ENCODE measurements at places on chromosomes 2 and 18. TPM values are rescaled to one million over a fixed set of nuclear protein-coding genes. Genes with fewer than 3 reads are reported as not detected.
A peak's percentile ranks its signal among the peaks of the same experiment; 100 is the strongest.

TUBA3E gene
- total RNA-seq: 67.0 TPM

GRCh38 chr2:63661076-63661475 is 72.3 kb downstream of the MDH1 start:
- H3K4me3 ChIP-seq: no peak overlapping the region
- no peak for DNase-seq
- H3K27me3 ChIP-seq: no peaks in the 10 kb centered on the region

DAW1 gene
- not detected for total RNA-seq

IL36B gene
- not detected for total RNA-seq

DNA sequence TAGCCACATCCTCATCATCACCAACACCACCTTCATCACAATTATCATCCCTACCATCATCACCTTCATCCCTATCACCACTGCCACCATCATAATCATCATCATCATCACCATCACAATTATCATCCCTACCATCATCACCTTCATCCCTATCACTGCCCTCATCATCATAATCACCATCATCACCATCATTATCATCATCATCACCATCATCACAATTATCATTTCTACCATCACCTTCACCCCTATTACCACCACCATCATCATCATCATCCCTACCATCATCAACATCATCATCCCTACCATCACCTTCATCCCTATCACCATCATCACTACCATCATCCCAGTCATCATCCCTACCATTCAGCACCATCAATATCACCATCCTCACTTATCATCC is 140.5 kb downstream of the LOXHD1 start:
- no peak for DNase-seq
- H3K36me3 ChIP-seq: no peaks in the 10 kb centered on the region
- H3K27me3 ChIP-seq: no peaks in the 10 kb centered on the region

GRCh38 chr2:17879137-17879912 is 858 bp downstream of the KCNS3 start:
- H3K27me3 ChIP-seq: peaks cover 53% of the 10 kb centered on the region
- no peaks in the 10 kb centered on the region for H3K36me3 ChIP-seq
- peak; percentile 72 for DNase-seq
- peak overlapping the region; percentile 62 for H3K4me3 ChIP-seq
- H3K27ac ChIP-seq: peak overlapping the region; percentile 18

GRCh38 chr2:205580212-205580987 is 101.9 kb upstream of the NRP2 start:
- no peak overlapping the region for H3K27ac ChIP-seq
- no peaks in the 10 kb centered on the region for H3K36me3 ChIP-seq

- H3K27me3 ChIP-seq: no peaks in the 10 kb centered on the region
- peaks cover 3% of the 10 kb centered on the region for H3K4me1 ChIP-seq
- H3K4me3 ChIP-seq: no peak overlapping the region
- H3K36me3 ChIP-seq: no peaks in the 10 kb centered on the region
- DNase-seq: no peak
Measured at GRCh38 chr2:146602383-146602782, 1242.4 kb upstream of the ACVR2A start.

DNA sequence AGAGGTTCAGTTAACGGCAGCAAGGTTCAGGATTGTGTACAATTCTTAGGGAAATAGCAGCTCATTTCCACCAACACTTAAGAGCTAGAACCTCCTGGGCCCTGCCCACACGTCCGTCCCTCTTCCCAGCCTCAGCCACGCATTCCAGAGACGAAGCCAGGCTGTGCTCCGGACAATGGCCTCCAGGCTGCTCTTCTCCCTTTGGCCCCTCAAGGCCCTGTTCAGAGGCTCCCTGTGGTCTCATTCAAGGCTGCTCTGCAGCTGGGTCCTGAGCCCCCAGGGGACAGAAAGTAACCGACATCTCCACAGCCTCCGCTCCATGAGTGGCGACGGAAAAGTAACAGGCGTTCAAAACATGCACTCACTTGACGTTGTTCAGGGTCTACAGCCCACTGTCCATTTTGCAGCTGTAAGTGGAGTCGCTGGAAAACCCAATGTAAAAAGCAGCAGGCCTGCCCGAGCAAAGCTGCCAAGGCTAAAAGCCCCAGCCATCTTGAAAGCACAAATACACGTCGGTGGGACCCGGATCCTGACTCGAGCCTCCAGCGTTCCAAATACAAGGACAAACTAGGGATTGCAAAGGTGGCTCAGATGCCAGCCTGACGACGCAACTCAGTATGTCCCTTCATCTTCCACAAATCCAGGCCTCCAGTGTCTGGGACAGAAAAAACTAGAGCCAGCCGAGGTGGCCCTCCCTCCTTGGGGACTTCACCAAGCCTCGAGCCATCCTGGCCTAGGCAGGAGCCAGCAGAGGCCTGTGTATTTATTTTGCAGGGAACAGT is 76.9 kb downstream of the NDUFA10 start:
- H3K36me3 ChIP-seq: no peaks in the 10 kb centered on the region
- no peaks in the 10 kb centered on the region for H3K27me3 ChIP-seq
- peaks cover 16% of the 10 kb centered on the region for H3K4me1 ChIP-seq
- H3K27ac ChIP-seq: no peak overlapping the region
- no peak for DNase-seq

DNA sequence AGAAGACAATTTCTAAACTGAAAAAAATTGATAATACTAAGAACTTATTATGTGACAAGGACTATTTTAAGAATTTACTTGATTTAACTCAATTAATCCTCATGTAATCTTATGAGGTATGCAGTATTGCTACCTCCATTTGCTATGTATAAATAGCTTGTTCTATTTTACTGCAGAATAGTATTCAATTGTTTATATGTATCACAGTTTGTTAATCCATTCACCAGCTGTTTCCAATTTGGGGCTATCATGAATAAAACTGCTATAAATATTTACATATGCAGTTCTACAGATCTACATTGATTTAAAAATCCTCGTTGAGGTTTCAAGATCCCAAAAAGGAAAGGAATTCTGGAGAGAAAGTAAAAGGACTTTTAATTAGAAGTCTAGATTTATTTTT is 54.8 kb upstream of the DOCK10 start:
- no peak for DNase-seq
- no peaks in the 10 kb centered on the region for H3K36me3 ChIP-seq
- H3K4me3 ChIP-seq: no peak overlapping the region
- H3K27ac ChIP-seq: no peak overlapping the region
- no peaks in the 10 kb centered on the region for H3K27me3 ChIP-seq

TBR1 gene
- not detected for total RNA-seq

CD8B2 gene
- total RNA-seq: not detected

VRK2 gene
- total RNA-seq: 26.6 TPM

GRCh38 chr2:140580532-140581151 is 1550.2 kb downstream of the LRP1B start:
- H3K36me3 ChIP-seq: no peaks in the 10 kb centered on the region
- H3K4me3 ChIP-seq: no peak overlapping the region
- no peak overlapping the region for H3K27ac ChIP-seq
- H3K4me1 ChIP-seq: no peaks in the 10 kb centered on the region
- H3K27me3 ChIP-seq: no peaks in the 10 kb centered on the region

GRCh38 chr2:217993817-217994463 is 8.9 kb downstream of the TNS1 start:
- H3K36me3 ChIP-seq: no peaks in the 10 kb centered on the region
- DNase-seq: peak; percentile 78
- peaks cover 39% of the 10 kb centered on the region for H3K4me1 ChIP-seq
- H3K27me3 ChIP-seq: no peaks in the 10 kb centered on the region
- H3K27ac ChIP-seq: no peak overlapping the region

- no peaks in the 10 kb centered on the region for H3K27me3 ChIP-seq
- no peaks in the 10 kb centered on the region for H3K36me3 ChIP-seq
- H3K4me1 ChIP-seq: no peaks in the 10 kb centered on the region
- no peak overlapping the region for H3K27ac ChIP-seq
- no peak for DNase-seq
- no peak overlapping the region for H3K4me3 ChIP-seq
Measured at GRCh38 chr2:49933711-49934110, 779.4 kb upstream of the FSHR start.

RNF144A gene
- 11.5 TPM for total RNA-seq

ACOXL gene
- total RNA-seq: not detected

SIGLEC15 gene
- not detected for total RNA-seq

- no peak overlapping the region for H3K4me3 ChIP-seq
- DNase-seq: no peak
- peaks cover 7% of the 10 kb centered on the region for H3K4me1 ChIP-seq
- H3K27me3 ChIP-seq: no peaks in the 10 kb centered on the region
- H3K36me3 ChIP-seq: no peaks in the 10 kb centered on the region
Measured at GRCh38 chr18:13253786-13254688, 35.5 kb downstream of the LDLRAD4 start.

DNA sequence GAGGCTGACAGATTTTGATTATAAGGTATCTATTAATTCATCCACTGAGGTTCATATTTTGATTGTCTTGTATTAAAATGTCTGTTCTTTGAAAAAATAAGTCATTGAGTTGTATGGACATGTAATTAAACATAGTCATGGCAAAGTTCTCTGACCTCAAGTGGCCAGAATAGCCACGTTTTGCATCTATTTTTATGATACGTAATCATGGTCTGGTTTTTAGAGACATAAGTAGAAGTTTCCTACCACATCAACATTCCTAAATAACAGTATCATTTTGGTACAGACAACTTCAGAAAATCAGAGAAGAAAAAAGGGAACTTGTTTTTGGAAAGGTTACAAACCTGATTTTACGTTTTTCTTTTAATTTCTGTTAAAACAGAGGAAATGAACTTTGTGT is 47.6 kb downstream of the COL5A2 start:
- no peaks in the 10 kb centered on the region for H3K36me3 ChIP-seq
- H3K27ac ChIP-seq: no peak overlapping the region
- no peak for DNase-seq
- no peaks in the 10 kb centered on the region for H3K27me3 ChIP-seq
- H3K4me3 ChIP-seq: no peak overlapping the region

PSMD1 gene
- 103 TPM for total RNA-seq

- no peak for DNase-seq
- no peaks in the 10 kb centered on the region for H3K27me3 ChIP-seq
- no peaks in the 10 kb centered on the region for H3K4me1 ChIP-seq
- H3K4me3 ChIP-seq: no peak overlapping the region
- no peaks in the 10 kb centered on the region for H3K36me3 ChIP-seq
- H3K27ac ChIP-seq: no peak overlapping the region
Measured at GRCh38 chr2:66966631-66967030, 430.5 kb upstream of the ETAA1 start.

DNA sequence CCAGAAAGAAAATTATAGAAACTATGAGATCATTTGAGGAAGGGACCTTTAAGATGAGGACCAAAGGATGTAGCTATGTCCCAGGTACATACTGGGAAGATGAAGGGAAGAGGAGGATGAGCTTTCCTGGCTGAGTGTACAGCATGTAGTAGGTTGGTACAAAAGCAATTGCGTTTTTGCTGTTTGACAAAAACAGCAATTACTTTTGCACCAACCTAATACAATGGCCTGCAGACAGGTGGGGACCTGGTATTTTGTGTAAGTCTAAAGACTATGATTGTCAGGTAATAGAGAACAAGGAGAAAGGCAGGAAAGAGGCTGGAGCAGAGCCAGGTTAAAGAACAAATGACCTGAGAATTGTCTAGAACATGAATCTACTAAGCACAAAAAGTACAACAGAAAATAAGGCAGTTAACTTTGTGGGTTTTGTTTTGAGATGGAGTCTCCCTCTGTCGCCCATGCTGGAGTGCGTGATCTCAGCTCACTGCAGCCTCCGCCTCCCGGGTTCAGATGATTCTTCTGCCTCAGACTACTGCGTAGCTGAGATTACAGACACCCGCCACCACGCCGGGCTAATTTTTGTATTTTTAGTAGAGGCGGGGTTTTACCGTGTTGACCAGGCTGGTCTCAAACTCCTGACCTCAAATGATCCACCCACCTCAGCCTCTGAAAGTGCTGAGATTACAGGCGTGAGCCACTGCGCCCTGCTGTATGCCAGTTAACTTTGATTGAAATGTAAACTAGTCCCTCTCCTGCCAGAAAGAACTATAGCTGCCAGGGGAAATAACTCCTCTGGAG is 3.2 kb upstream of the TGOLN2 start:
- no peaks in the 10 kb centered on the region for H3K36me3 ChIP-seq
- no peak overlapping the region for H3K4me3 ChIP-seq
- H3K4me1 ChIP-seq: peaks cover 21% of the 10 kb centered on the region
- H3K27me3 ChIP-seq: no peaks in the 10 kb centered on the region
- DNase-seq: no peak
